Peyer's patch (tissue), 4 donors: ENCODE measurements at places on chromosomes 2 and 18.

DNA sequence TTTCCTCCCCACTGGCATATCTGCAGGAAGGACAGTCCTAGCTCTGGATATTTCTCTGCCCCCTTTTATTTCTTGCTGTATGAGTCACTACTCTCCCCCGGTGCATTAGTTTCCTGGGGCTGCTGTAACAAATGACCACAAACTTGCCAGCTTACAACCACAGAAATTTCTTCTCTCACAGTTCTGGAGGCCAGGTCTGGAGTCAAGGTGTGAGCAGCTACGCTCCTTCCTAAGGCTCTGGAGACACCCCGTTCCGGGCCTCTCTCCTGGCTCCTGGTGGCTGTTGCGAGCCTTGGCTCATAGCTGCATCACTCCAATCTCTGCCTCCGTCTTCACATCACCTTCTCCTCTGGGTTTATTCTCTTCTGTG is 34.1 kb downstream of the PTPRM start:
- DNase-seq = no peak

- no peak for DNase-seq
These were observed 157.0 kb upstream of the CBLN2 start for GRCh38 chr18:72700961-72701710.

GRCh38 chr2:8514796-8515758 is 166.8 kb upstream of the ID2 start:
- peak; percentile 91 for DNase-seq

DNA sequence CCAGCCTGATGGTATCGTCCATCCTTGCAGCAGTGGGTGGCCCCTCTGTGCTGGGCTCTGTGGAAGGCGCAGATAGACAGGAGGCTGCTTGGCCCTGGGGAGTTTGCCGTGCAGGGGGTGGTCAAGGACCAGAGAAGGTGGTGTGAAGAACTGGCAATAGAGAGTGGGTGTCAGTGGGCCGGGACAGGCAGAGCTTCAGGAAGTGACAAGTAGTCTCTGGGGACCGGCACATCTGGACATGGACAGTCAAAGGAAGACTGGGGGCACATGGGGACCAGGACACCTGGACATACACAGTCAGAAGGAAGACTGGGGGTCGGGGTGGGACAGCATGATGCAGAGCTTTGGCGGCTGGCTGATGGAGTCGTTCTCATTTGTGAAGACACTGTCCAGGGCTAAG is 335.9 kb downstream of the AGAP1 start:
- no peak for DNase-seq

- DNase-seq = no peak
These were observed 93.6 kb downstream of the FTCDNL1 start for GRCh38 chr2:199757233-199757870.

GRCh38 chr2:160583146-160583535 is 89.5 kb upstream of the RBMS1 start:
- no peak for DNase-seq

DNA sequence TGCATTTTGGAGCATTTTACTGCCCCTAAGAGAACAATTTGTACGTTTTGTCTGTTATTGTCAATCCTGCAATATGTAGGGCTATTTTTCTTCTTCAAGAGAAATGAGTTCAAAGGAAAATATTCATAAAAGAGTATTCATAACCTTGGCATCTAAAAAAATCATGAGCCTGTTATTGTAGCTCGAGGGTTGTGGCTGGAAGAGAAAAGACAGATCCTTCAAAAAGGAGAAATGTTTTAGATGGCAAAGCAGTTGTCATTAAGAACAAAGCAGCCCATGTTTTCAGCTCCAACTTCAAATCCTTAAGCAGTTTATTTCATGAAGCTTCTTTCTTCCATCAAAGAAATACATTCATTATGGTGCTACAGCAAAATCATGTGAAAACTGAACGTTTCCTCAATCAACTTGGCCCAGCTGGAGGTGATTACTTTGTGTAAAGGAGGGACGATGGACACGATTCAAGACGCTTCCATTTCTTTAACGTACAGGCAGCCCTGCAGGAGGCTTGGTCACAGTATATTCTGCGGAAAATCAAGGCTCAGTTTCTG is 31.4 kb downstream of the QPCT start:
- DNase-seq = no peak

DNA sequence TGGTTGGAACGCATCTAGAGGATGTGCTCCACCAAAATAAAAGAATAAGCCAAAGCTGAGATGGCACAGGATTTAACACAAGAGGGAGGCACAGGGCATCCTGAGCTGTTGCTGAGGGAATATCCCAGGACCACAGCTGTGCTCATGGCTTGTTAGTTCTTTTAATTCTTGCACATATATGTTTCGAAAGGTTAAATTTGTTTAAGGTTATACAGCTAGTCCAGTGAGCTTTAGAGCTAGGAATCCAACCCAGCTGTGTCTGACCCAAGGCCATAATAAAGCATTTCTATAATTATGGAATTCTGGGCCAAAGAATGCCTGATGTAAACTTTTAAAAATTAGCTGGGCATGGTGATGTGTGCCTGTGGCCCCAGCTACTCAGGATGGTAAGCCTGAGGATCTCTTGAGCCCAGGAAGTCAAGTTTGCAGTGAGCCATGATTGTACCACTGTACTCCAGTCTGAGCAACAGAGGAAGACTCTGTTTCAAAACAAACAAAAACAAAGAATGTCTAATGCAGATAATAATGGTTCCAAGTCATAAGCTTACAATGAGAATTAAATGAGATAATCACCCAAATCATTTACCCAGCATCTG is 66.4 kb upstream of the CCBE1 start:
- DNase-seq = no peak

DNA sequence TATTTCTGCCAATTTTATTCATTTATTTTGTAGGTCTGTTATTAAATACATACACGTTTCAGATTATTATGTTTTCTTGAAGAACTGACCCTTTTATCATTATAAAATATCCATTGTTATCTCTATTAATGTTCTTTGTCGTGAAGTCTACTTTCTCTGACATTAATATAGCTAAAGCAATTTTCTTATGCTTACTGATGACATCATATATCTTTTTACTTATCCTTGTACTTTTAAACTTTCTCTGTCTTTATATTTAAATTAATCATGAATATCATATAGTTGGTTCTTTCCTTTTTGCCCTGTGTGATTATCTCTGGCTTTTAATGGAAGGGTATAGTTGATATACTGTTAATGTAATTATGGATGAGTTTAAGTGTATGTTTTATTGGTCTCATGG is 36.5 kb upstream of the SLC9A2 start:
- no peak for DNase-seq

DNA sequence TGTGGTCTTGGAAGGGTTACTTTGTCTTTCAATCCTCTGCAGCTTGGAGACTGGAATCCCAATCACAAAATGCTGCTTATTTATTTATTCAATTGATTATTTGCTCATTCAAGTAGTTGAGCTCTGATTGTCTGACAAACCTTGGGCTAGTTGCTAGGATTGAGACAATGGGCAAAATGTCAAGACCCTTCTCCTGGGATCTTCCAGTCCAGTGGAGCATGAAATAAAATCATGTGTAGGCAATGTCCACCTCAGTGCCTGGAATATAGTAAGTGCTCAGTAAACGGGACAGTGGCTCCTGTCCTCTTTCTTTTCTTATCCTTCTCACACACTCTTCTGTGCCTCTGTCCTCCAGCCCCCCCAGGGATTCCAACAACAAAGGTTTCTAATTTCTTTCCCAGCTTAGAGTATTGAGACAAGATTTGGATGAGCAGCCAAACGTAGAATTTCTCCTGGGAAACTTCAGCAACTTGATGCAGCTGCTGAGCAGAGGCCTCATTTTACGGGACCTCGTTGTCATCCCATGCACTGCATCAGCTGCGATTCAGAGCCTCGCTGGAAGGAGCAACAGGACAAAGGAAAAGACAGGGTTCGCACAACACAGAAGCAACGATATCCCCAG is 545.0 kb downstream of the SOX11 start:
- DNase-seq = no peak

GRCh38 chr2:159903443-159904126 is 105.6 kb upstream of the CD302 start:
- DNase-seq = peak; percentile 62

DNA sequence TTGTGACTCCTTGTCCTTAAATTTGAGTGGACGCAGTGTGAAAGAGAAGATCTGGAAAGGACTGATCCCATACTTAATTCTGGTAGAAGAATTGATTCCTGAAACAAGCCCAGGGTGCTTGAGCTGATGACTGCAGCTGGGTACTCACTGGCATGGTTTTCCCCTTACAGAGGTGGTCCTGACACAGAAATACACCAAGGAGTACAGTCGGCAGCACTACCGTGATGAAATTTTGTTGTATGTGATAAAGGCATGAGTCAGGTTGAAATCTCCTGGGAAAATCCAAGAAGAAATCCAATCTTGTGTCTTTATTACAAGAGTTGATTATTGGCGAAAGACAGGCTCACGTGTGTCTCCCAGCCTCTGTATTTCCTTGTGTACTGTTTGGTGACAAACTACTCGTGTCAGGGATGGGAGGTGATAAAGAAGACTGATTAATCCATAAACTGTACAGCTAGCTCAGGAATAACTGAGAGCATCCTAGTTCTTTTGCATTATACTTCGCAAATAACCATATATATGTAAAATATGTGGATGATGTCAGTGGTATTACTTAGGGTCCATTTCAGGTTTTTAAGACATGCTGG is 76.6 kb downstream of the RAPGEF4 start:
- DNase-seq = no peak

DNA sequence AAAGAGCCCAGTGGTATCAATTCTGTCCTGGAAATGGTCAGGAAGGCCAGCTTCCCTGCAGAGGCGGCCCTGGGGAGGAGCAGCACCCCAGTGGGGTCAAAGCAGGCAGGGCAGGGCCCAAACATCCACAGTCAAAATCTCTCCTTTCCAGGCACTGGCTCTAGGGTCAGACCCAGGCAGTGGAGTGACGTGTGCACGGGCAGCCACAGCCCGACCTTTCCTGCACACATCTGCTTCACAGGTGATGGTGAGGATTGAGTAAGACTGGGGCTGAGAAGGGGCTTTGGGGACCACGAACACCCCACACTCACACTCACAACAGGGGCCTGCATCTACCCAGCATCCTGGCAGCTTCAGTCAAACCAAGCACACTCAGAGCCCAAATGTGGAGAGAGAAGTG is 97.8 kb upstream of the GLI2 start:
- DNase-seq = no peak

- peak; percentile 81 for DNase-seq
These were observed at the start of gene ZBTB14 for GRCh38 chr18:5295231-5295920. Gene ZBTB14 (minus strand): TSS chr18:5295726. CDS start chr18:5293246, 2,480 bp downstream.

- no peak for DNase-seq
These were observed 176.6 kb upstream of the SKOR2 start for GRCh38 chr18:47427923-47428637.

- DNase-seq = no peak
These were observed 17.7 kb downstream of the COL5A2 start for GRCh38 chr2:189161894-189162293.

- peak; percentile 67 for DNase-seq
These were observed 156.3 kb downstream of the SUCLG1 start for GRCh38 chr2:84302513-84303412.

DNA sequence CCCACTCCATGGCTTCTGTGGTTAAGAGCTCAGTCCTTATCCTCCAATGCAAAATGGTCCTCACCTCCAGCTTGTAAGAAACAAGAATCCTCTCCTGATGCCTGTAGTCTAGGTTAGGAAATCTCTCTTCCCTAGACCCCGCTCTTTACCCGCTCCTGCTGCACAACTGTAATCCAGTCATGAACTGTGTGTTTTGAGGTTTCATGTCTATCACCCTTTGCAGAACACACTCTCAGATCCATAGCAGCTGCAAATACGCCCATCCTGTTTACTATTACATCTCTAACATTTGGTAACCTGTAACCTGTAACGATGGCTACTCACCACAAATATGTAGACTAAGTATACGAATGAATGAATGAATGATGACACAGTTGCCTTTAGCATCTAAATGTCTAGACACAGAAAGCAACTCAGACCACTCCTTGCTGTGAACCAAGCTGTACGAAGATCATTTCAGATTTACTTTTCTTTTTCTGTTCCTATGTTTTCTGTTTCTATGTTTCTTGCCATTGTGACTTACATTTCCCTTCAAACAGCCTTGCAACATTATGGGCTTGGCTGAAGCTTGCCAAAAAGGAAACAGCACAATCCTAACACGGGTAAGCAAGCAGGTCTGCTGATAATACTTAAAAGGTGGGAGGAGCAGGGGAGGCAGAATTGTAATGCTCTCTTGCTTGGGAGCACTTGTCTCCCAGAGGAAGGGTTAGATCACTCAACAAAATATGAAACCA is 53.7 kb downstream of the EPHA4 start:
- DNase-seq = no peak

- no peak for DNase-seq
These were observed 191.6 kb downstream of the ZBTB7C start for GRCh38 chr18:48217258-48218250.

- peak; percentile 60 for DNase-seq
These were observed 1.3 kb upstream of the CYP26B1 start for GRCh38 chr2:72148837-72149555.

DNA sequence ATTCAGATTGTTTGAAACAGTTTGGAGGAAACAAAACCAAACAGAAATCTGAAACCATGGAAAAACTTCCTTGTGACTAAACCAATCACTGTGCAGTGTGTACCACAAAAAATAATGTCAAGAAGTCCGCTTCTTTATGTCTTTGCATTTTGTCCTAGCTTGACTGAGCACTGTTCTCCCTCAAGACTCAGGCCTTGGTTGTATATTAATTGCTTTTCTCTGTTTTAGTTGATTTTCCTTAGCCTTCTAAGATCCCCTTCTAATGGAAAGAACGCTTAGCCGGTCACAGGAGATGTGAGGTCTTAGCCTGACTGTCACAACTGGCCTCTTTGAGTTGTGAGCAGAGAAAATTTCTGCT is 56.6 kb downstream of the LCLAT1 start:
- no peak for DNase-seq

GRCh38 chr18:79185648-79186047 is 116.5 kb downstream of the ATP9B start:
- DNase-seq = no peak

DNA sequence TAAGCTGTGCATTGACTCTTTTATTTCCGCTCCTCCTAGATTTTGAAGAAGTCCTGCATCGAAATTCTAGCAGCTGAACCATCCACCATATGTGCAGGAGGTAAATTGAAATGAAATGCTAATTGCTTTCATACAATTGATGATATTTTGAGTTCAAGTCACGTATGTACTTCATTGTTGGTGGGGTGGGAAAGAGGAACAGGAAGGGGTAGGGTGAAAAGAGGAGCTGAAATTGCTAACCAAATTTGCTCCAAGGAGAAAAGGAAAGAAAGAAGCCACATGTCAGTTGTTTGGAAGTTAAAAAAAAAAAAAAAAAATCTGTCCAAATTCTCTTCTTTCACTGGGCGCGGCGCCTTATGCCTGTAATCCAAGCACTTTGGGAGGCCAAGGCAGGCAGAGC is 77.8 kb downstream of the ANTXR1 start:
- no peak for DNase-seq

GRCh38 chr2:25430556-25430955 is 88.8 kb upstream of the DNMT3A start:
- no peak for DNase-seq

GRCh38 chr2:915979-916378 is 34.7 kb upstream of the SNTG2 start:
- DNase-seq = no peak

DNA sequence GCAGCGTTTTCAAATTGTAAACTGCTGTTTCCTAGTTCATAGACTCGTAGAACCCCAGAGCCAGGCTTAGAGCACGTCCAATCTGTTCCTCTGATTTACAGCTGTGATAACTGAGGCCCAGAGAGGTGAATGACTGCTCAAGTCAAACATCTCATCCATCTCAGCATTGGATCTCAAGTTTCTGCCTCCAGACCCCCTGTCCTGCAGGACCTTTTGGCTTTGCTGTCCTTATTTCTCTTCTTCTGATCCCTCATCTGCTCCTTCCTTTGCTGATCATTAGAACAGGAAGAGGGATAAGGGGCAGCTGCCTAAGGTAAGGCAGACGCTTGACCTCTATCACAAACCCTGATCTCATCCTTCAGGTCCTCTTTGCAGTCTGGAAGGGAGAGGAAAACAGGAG is 58.5 kb upstream of the CREB1 start:
- DNase-seq = no peak
